T-cell (primary cell): ENCODE measurements at places on chromosomes 3 and 15. TPM values are rescaled to one million over a fixed set of nuclear protein-coding genes. Genes with fewer than 3 reads are reported as not detected.

The HPS3 gene
- total RNA-seq, result 18.6 TPM

The GOLGA8T gene
- 0.60 TPM for total RNA-seq

The ST8SIA2 gene
- not detected for total RNA-seq

The ATP2C1 gene
- total RNA-seq, result 38.8 TPM

The PLAAT1 gene
- total RNA-seq, result not detected

The ZBED2 gene
- 0.35 TPM for total RNA-seq

The IL5RA gene
- 0.43 TPM for total RNA-seq

The ITIH1 gene
- not detected for total RNA-seq

The GOLGA6B gene
- not detected for total RNA-seq

The CELSR3 gene
- total RNA-seq, result 5.9 TPM

The ENTPD3 gene
- total RNA-seq, result not detected

The MBD4 gene
- 58.4 TPM for total RNA-seq

The RHCG gene
- not detected for total RNA-seq

The ADAMTS9 gene
- total RNA-seq, result 0.09 TPM

The TRPM1 gene
- total RNA-seq, result not detected

The PCSK6 gene
- 1.3 TPM for total RNA-seq

The HRG gene
- total RNA-seq, result not detected

The FETUB gene
- total RNA-seq, result not detected

The FBXW12 gene
- not detected for total RNA-seq

The MKRN3 gene
- total RNA-seq, result 2.9 TPM

The ROPN1 gene
- total RNA-seq, result not detected

The NAALADL2 gene
- total RNA-seq, result 0.13 TPM

The GNAT1 gene
- total RNA-seq, result not detected

The SLC2A2 gene
- not detected for total RNA-seq

The SUSD5 gene
- not detected for total RNA-seq

The TRNT1 gene
- total RNA-seq, result 28.6 TPM
